Liver (tissue), 10 donors: ENCODE measurements at places on chromosomes 11 and 22. TPM values are rescaled to one million over a fixed set of nuclear protein-coding genes. Genes with fewer than 3 reads are reported as not detected.
A peak's percentile ranks its signal among the peaks of the same experiment; 100 is the strongest.

The RAD9A gene
- total RNA-seq: 5.9 TPM

The ANO5 gene
- 1.3 TPM for total RNA-seq

The CENATAC gene
- total RNA-seq: 33.6 TPM

The NRGN gene
- 1.7 TPM for total RNA-seq

The OR2AG1 gene
- total RNA-seq: not detected

The TNNT3 gene
- total RNA-seq: 0.14 TPM

The SNX19 gene
- total RNA-seq: 94.5 TPM

The MRGPRE gene
- 0.23 TPM for total RNA-seq

The TMEM138 gene
- 13.5 TPM for total RNA-seq

The PANX2 gene
- 2.3 TPM for total RNA-seq

The MYO18B gene
- total RNA-seq: under 0.01 TPM

The BIK gene
- total RNA-seq: 0.33 TPM

The C11orf21 gene
- total RNA-seq: 16.2 TPM

The ACTN3 gene
- not detected for total RNA-seq

The FDXACB1 gene
- total RNA-seq: 1.3 TPM

The CSF2RB gene
- 10.5 TPM for total RNA-seq

The NXPE1 gene
- total RNA-seq: not detected

The RIMBP3C gene
- total RNA-seq: 0.05 TPM

The GAL3ST3 gene
- total RNA-seq: not detected

The OR52I2 gene
- under 0.01 TPM for total RNA-seq

The C11orf86 gene
- total RNA-seq: not detected

The ANGPTL5 gene
- not detected for total RNA-seq

The OR52H1 gene
- total RNA-seq: 0.14 TPM

- no peak for DNase-seq
Measured at GRCh38 chr22:17475318-17476230, 87.7 kb upstream of the SLC25A18 start.

DNA sequence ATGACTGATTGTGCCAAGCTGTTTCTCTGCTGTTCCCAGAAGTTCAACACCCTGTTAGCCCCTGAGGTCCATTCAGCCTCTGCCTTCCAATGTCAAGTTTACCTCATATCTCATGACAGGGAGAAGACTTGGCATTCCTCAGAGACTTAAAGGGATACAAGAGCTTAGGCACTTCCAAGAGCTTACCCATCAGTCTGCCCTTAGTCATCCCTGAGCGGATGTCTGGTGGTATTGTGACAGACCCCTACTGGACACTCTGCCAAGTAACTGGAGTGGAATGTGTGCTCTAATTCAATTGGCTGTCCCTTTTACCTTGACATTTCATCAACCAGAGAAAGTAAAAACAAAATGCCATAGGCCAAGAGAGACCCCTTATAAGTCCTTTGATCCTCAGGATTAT lies 151.5 kb downstream of the AASDHPPT start:
- DNase-seq: no peak

GRCh38 chr22:24455039-24455438 lies 27.6 kb downstream of the ADORA2A start:
- DNase-seq: no peak

GRCh38 chr11:112617977-112618826 lies 343.0 kb upstream of the NCAM1 start:
- no peak for DNase-seq

GRCh38 chr11:85745626-85746025 lies 59.6 kb upstream of the CCDC89 start:
- no peak for DNase-seq

- DNase-seq: no peak
Measured at GRCh38 chr11:99351624-99352023, 330.9 kb downstream of the CNTN5 start.

GRCh38 chr22:27185760-27186302 lies 528.4 kb downstream of the MIAT start:
- DNase-seq: no peak

GRCh38 chr22:42769574-42770447 lies 49.1 kb upstream of the A4GALT start:
- DNase-seq: no peak

GRCh38 chr11:118895093-118896039 lies 11.7 kb downstream of the CXCR5 start:
- no peak for DNase-seq

GRCh38 chr11:88151709-88152265 lies 23.5 kb downstream of the RAB38 start:
- no peak for DNase-seq

GRCh38 chr22:19085233-19085718 lies 36.9 kb downstream of the DGCR2 start:
- no peak for DNase-seq

DNA sequence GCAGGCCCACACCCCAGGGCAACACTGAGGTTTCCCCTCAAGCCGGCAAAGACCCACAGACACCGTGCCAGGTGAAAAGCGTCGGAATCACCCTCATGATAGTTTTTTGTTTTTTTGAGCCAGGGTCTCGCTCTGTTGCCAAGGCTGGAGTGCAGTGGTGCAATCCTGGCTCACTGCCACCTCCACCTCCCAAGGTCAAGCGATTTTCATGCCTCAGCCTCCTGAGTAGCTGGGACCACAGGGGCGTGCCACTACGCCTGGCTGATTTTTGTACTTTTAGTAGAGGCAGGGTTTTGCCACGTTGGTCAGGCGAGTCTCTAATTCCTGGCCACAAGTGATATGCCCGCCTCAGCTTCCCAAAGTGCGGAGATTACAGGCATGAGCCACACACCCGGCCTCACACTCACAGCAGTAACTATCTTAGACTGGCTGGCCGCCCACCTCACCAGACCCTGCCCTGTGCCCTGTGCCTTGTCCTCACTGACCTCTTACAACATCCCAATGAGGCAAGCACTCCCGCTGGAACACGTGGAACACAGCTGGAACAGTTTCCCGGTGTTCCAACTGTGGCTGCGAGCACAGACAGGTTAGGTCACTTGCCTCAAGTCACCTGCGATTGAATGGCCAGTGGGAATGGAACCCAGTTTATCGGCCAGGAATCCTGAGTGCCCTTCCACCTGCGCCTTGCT lies 21.1 kb downstream of the LRRC10B start:
- DNase-seq: peak; percentile 70

DNA sequence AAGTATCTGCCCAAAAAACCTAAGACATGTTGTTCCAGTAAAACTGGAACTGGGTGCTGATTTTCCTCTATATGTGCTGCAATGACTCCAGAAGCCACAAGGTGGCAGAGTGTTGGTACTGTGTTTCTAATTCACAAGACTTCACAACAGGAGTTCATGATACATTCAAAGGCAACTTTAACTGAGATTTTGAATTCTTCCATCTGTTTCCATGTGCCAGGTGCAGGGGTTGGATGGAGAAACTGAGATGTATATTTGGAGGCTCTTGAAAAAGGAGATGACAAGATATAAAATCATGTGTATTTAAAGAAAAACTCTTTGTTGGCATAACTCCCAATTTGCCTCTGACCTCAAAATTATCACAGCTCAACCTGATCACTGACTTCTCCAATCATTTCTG lies 1098.6 kb upstream of the CCDC90B start:
- peak; percentile 37 for DNase-seq

- no peak for DNase-seq
Measured at GRCh38 chr22:28630177-28630574, 49.5 kb downstream of the TTC28 start.

DNA sequence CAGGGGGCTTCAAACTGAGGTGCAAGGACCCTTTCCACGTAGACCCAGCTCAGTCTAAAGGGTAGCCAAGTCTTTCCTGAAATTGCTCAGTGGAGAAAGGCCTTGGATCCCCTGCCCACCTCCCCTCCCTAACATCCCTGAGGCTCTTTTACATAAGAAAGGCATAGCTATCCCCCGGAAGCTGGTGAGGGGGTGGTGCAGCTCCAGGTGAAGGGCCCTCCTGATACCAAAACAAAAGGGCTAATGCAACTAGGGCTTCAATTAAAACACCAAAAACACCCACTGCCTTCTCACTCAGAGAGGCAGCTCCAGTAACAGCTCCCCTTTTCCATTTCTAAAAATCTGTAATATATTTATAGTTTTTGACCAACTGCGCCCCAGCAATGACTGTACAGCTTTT lies 5.8 kb downstream of the SHANK2 start:
- DNase-seq: no peak

- no peak for DNase-seq
Measured at GRCh38 chr11:46435679-46436078, 44.1 kb upstream of the CHRM4 start.

DNA sequence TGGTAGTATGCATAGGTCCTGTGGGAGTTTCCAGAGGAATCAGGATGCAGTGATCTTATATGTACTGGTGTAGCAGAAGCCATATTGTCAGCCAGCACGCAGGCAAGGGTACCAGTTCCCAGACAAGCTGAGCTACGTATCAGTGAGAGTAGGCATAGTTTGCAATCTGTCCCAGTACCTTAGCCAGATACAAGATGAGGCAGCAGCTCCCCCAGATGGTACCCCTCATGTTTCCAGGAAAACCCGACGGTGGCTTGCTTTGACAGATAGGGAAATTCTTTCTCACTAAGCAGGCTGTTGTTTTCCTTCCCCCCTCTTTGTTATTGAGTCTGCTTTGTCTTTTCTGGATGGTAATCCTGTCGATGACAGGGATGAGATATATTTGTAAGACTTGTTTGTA lies 109.7 kb upstream of the RRM1 start:
- DNase-seq: no peak

DNA sequence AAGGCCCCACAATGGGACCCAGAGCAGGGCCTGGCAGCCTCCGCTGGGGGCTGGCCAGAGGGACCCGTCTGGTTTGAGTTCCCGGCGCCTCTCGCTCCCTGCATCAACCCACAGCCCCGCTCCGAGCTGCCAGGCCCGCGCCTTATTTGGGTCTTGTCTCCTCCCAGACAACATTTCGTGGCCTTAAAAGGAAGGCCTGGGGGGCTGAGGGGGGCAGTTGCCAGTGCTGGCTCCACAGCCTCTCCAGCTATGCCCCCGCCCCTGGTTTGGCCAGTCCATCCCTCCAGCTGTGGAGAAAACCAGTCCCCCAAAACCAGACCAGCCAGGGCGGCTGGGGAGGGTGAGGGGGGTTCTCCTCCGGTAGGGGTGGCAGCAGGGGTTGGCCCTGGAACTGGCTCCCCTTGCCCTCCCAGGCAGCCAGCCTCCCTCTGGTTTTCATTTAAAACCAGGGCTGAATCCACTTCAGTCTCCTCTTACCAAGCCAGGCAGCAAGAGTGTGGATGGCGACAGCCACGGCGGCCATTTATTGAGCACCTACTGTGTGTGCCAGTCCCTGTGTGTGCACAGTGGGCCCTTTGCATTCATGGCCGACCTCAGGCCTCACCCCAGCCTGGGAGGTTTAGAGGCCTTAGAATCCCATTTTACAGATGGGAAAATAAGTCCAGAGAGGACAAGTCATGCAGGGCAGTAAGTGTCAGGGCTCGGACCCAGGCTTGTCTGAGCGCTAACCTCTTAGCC lies 18.6 kb downstream of the EMID1 start:
- DNase-seq: no peak

GRCh38 chr11:122779047-122779629 lies 59.2 kb upstream of the CRTAM start:
- DNase-seq: no peak

DNA sequence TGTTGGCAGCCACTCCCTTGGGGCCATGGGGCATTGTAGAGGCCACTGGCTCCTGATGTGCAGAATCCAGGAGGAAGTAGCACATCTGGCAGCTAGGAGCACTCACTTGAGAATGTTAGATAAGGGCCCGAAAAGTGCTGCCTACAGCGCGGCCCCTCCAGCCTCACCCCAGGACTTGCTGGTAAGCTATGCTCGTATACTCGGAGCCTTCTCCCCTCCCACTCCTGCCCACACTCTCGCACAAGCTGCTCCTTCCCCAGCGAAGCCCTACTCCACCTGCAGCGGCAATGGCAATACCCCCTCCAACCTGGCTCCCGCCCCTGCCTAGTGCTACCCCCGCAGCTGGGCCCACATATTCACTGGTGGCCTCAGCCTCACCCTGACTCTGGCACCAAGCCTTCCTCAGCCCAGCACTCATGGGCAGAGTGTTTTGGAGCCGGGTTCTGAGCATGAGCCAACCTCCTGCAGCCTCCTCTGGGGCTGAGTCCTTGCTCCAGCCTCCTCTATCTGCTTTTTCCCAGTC lies 47.7 kb downstream of the PDE2A start:
- DNase-seq: no peak

DNA sequence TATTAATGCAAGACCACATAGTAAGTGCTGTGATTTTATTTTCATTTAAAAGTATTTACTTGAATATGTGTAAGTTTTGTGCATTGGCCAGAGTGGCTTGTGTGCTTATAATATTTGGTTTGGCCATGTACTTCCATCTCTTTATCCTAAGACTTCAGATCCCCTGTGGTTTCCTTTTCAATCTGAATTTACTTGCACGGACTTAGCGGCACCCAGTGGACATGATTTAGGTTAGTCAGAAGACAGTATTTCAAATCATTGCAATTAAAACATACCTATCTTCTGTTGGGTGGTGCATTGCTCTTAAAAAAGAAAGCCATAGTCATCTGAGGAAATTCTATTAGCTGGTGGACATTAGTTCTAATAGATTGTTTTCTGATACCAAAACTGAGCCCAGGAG lies 30.7 kb downstream of the PIWIL4 start:
- DNase-seq: no peak

DNA sequence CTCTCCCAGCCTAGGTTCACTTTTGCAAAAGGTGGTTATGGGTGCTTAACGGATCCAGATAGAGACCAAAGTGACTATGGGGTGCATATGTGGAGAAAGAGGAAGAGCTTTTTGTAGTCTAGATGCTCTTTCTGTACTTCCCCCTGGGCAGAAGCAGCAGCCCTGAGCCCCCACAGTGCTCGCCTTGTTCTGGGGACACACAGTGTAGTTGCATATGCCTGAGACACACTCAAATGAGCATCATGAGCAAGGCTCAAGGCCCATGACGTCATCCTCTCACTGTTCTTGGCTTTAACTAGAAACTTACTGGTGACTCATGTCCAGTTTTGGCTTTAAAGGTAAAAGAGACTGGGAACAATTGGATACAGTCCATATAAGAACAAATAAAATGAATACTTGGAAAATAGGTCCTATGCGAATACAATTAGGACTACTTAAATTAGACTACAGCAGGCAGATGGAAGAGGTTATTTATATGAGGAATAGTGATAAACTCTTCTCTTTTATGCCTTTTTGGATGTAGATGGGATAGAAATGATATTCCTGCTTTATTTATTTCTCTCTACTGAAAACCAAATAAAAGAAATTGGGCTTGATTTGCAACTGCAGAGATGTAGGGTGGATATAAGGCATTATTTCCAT lies 20.1 kb upstream of the PEX26 start:
- DNase-seq: no peak

- no peak for DNase-seq
Measured at GRCh38 chr11:81897639-81898038, 836.0 kb downstream of the FAM181B start.

- no peak for DNase-seq
Measured at GRCh38 chr11:102589047-102589459, 36.1 kb downstream of the MMP20 start.

DNA sequence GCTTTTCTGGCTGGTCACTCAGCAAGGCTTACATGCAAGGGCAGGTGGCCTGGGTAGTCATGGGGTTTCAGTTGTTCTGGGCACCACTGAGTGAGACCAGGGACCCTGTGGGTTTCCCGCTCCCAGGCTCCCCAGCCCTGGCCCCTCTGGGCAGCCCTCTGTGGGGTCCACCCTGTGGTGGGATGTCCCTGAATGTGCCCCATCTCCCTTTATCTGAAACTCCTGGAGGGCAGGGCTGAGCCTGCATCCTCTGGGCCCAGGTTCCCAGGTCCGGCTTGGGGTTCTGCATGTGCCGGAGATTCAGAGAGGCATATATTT lies 1041.0 kb downstream of the BRD1 start:
- no peak for DNase-seq
